ENCODE measurements at places on chromosomes 1 and 21.

GRCh38 chr1:168031198-168031597 lies 94.3 kb upstream of the MPC2 start:
- DNase-seq: no peak

- DNase-seq: no peak
These were observed 395.0 kb upstream of the USP24 start for GRCh38 chr1:55610203-55610602.

DNA sequence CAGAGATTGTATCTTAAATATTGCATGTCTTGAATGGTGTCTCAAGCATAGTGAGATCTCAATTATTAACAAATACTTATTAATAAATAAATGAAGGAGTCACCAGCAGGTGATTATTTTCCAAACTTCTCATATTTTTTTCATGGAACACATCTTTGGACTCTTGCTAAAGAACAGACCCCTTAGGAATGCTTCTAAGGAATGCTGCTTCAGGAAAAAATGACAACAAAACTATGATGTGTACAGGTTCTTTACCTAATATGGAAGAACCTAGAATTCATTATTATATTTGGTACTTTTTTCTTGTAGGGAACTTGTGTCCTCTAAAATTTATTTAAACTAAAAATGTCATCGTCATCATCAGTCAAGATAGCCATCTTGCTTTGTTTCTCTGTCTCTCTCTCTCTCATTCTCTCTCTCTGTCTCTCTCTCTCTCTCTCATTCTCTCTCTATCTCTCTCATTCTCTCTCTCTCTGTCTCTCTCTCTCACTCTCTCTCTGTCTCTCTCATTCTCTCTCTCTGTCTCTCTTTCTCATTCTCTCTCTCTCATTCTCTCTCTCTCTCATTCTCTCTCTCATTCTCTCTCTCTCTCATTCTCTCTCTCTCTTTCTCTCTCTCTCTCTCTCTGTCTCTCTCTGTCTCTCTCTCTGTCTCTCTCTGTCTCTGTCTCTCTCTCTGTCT lies 63.0 kb upstream of the ETS2 start:
- DNase-seq: no peak

DNA sequence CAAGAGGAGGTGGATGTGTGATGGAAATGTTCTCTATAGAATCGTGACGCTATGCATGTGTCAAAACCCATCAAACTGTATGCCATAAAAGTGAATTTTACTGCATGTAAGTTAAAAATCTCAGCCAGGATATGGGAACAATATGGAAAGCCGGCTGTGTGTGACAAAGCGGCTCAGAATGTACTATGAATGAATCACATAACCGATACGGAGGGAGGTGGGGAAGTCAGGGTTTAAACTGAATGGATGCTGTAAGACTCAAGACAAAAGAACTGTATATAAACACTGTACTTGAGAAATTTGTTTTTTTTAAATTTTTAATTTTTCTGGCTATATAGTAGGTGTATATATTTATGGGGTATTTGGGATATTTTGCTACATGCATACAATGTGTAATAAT lies 111.6 kb upstream of the PDE4B start:
- no peak for DNase-seq

DNA sequence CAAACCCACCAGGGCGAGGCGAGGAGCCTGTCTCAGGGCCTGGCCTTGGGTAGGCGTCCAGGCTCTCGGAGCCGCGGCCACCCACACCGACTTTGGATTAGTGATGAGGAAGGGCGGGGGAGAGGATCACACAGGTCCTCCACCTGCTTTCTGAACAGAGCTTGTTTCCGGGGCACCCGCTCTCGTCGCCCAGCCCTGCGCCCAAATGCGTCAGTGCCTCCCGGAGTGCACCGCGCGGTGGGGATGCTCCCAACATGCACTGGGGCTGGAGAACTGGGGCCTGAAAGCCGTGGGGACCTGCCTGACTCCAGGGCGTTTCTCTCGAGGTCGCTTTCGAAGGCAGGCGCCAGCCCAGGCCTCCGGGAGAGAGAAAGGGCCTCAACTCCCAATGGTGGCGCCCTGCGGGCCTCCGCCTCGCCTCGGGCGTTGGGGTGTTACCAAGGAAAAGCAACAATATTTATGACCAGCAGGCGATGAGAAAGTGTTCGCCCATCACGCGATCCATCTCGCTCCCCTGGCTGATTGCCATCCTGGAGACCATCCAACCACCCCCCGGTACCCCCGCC lies 8.9 kb upstream of the LHX8 start:
- no peak for DNase-seq

- no peak for DNase-seq
These were observed 26.8 kb upstream of the EPHA8 start for GRCh38 chr1:22536506-22536905.

- DNase-seq: no peak
These were observed 48.0 kb upstream of the SLC19A1 start for GRCh38 chr21:45590246-45590725.

GRCh38 chr1:214469290-214469689 lies 82.1 kb downstream of the PTPN14 start:
- no peak for DNase-seq

DNA sequence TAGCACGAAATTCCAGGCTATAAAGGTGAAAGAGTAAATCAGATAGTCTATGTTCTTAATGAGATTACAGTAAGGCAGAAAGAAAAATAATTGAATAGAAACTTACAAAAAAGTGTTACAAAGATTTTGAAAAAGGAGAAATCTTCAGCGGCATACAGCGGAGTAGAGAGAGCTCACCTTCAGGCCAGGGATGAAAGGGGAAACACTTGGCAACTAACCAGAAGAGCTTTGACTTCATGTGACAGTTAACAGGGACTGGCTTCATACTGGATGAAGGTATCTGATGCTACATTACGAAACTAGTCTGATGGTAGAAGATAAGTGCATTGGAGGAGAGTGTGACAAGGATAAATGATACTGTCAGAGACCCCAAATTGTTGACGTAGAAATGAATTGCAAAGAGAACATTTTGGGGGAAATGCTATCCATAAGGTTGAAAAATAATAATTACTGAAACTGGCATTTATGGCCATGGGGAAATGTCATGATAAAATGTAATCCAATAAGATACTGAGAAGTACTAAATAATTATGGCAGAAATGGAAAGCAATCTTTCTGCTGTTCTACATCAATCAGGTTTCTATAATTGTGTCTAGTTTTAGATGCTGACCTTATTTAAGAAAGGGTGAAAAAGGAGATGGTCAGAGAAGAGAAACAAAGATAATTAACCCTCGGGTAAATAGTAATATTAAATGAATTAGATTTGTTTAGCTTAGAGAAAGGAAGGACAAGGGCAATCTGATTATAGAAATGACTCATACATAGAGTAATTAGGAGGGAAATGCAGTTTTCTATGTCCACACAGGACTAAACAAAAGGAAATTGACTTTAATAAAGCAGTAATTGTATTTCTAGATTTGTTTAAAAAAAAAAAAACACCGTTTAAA lies 808.7 kb downstream of the NCAM2 start:
- DNase-seq: peak; percentile 91

DNA sequence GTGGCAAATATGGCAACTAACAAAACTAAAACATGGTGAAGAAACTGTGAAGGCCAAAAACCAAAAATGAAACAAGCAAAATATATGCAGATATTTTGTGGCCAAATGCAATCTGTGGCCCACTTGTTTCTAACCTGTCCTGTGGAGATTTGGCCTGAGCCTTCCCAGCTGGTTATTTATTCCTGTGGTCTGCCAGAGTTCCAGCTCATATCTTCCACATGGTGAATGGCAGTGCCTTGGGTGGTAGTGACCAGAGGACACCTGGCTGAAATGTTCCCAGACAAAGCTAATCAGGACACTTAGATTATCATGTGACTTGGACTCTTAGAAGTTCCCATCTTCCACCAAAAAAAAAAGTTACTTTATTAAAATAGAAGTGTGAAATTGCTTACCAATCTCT lies 39.7 kb downstream of the RNASEL start:
- DNase-seq: no peak

DNA sequence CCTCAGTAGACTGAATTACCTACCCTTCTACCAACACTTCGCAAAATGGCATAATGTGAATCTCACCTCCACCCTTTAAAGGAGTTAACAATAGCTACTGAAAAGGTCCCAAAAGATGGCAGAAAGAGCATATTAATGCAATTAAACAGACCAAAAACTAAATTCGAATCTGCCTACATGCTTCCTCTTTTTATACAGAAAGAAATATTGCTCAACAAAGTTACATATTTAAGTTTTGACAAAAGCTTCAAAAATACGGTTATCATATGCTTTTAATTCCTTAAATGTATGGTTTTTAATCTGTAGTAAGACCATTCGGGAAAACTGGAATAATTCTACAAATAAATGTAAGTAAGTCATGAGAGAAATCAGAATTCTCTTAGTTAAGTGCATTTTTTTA lies 2.2 kb downstream of the APP start:
- no peak for DNase-seq

- DNase-seq: no peak
These were observed 15.0 kb downstream of the ETNK2 start for GRCh38 chr1:204136814-204137213.

DNA sequence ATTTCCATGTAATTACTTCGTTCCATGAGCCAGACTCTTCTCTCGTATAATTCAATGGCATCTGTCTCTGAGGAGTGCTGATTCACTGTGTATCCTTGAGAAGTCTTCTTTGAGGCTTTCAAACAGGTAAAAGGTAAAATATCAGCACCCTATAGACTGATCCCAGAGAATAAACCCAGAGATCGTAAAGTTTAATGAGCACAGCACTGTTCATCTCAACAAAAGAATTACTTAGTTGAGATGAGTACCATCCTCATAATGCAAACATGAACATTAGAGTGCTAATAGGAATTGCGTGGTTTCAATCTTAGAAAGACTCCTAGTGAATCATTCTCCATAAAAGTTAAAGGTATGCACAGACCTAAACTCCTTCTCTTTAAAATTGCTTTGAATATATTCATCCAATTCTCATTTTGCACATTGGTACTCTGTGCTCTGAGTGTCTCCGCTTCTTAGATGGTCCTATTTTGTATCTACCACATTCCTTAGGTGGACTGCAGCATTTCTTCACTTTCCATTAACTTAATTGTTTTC lies 97.2 kb downstream of the TBX15 start:
- DNase-seq: no peak

- DNase-seq: no peak
These were observed 14.1 kb downstream of the MTR start for GRCh38 chr1:236809148-236809547.

DNA sequence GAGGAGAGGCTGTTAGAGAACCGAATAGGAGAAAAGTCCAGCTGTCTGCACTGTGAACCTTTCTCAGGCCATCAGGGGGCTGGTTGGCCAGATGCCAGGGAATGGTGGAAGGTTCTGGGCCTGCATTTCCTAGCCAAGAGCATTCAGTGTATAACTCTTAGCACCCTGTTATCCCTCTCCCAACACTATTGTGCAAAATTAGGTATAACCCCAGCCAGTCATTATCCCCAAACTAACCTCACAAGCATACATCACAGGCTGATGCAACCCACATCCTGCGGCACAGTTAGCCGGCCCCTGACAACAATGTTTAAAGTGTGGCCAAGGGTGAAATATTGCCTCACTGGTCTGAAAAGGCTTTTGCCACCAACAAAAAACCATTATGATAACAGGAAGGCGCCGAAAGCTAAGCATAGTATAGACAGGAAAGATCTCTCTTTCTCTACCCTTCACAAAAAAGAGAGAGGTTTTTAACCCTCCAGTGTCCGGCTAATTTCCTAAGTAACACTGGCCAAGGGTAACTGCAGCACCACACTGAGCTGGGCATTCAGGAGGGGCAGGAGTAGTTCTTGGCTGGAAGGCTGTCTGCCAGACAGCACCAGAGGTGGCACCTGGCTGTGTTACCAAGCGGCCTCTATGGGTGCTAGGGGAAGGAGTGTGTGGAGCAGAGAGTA lies 77.3 kb upstream of the BCAR3 start:
- no peak for DNase-seq

DNA sequence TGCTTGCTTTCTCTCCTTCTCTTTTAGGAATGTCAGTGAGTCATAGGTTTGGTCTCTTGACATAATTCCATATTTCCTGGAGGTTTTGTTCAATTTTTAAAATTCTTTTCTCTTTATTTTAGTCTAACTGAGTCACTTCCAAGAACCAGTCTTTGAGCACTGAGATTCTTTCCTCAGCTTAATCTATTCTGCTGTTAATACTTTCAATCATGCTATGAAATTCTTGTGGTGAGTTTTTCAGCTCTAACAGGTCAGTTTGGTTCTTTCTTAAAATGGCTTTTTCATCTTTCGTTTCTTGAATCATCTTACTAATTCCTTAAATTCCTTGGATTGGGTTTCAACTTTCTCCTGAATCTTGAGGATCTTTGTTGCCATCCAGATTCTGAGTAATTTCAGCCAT lies 321.0 kb downstream of the PTBP2 start:
- no peak for DNase-seq

- no peak for DNase-seq
These were observed 938.7 kb downstream of the TTLL7 start for GRCh38 chr1:83060221-83060620.

GRCh38 chr1:58649555-58649954 lies 50.3 kb downstream of the MYSM1 start:
- no peak for DNase-seq

- no peak for DNase-seq
These were observed 36.7 kb upstream of the DMBX1 start for GRCh38 chr1:46452931-46453325.

GRCh38 chr1:225155555-225155954 lies 226.1 kb downstream of the DNAH14 start:
- no peak for DNase-seq

- no peak for DNase-seq
These were observed 57.9 kb downstream of the OVGP1 start for GRCh38 chr1:111369645-111370044.

DNA sequence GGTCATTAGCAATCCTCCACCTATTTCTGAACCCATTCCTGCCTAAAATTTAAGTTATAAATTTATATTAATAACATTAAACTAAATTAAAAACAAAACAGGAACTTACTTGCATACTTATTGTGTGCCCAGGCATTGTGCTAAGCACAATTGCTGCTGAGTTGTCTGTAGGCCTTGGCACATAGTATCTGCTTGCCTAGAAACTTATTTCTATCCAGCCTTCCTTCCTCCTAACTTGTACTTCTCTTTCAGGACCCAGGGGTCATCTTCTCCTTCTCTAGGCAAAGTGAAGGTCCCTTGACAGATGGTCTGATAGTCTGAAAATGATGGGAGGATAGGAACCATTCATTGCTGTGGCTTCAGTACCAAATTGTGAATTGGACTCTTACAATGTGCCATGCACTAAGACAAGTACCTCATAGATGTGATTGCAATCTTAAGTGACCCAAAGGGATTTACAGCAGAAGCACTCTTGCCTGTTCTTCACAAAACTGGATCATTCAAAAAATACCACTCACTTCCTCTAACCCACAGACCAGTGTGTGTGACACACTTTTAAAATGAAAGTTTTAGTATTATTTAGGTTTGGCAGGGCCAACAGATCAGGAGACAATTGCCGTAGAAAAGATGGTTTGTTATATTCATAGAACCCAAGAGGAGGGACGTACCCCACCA lies 10.3 kb upstream of the CD101 start:
- DNase-seq: no peak

DNA sequence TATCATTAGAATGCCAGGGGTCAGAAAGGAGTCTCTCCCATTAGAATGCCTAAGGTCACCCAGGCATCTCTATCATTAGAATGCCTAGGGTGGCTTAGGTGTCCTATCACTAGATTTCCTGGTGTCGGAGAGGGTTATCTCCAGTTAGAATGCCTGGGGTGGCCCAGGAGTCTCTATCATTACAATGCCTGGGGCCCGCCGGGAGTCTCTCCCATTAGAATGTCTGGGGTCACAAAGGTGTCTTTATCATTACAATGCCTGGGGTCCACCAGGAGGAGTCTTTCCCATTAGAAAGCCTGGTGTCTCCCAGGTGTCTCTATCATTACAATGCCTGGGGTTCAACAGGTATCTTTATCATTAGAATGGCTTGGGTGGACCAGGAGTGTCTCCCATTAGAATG lies 56.2 kb downstream of the RNF187 start:
- no peak for DNase-seq

GRCh38 chr1:172239901-172240300 lies 180.6 kb upstream of the C1orf105 start:
- no peak for DNase-seq

Data from SK-N-DZ (cell line).